Renal pelvis (tissue), 12 donors: ENCODE measurements at places on chromosomes 3 and 15. TPM values are rescaled to one million over a fixed set of nuclear protein-coding genes. Genes with fewer than 3 reads are reported as not detected.

- no peak for DNase-seq
These were observed 2.0 kb downstream of the NPHP3 start for GRCh38 chr3:132720228-132720627.

DNA sequence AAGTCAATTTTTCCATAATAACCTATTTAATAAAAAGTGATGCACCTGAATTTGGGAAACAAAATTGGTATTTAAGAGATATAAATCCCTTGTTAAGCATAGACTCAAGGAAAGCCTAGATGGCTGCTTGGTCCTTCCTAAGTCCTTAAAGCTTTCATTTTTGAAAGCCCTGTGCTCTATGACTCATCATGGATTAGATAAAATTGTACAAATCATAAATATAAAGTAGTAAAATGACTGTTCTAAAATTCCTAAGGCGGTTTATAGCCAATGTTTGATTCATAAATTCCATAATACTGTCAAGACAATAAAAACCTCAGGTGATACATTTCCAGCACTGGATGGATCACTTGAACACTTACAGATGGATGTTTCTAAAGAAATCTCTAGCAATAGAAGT lies 730.8 kb upstream of the EPHA6 start:
- no peak for DNase-seq

The SLC22A14 gene
- 0.36 TPM for polyA plus RNA-seq

DNA sequence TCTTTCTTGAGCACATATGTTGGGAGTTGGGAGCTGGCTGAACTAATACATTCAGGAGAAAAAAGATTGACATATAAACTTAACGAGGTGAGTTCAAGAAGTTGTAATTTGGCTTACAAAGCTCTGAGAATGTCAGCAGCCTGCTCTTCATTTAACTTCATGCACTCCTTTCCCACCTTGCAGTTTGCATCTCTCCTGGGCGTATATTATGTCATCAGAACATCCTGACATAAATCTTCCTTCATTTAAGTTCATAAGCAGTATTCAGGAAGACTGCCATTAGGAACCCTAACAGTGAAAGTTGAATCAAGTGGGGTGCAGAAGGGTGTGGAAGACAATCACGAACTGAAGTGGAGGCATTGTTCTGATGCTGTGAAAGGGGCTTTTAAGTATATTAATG lies 288.1 kb downstream of the ARPP21 start:
- no peak for DNase-seq

DNA sequence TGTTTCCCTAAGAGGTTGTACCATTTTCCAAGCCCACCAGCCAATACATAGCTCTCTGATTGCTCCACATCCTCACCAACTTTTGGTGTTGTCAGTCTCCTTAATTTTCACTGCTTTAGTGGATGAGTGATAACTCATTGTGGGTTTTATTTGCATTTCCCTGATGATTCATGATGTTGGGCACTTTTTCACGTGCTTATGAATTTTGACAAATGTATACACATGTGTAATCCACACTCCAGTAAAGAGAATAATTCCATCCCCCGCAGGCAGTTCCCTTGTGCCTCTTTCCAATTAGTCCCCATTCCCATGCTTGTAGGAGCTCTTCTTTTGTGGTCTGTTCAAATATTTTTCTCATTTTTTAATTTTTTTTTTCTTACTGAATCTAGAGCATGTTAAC lies 52.4 kb downstream of the ANP32A start:
- DNase-seq = no peak

The HYAL2 gene
- polyA plus RNA-seq = 65.4 TPM

- no peak for DNase-seq
These were observed 321.8 kb downstream of the FEZF2 start for GRCh38 chr3:62051506-62051905.

The CLDN18 gene
- polyA plus RNA-seq = 4.1 TPM

The ARL8B gene
- 69.2 TPM for polyA plus RNA-seq

The IL17RE gene
- 17.0 TPM for polyA plus RNA-seq

GRCh38 chr15:92541291-92542200 lies 114.0 kb downstream of the FAM174B start:
- no peak for DNase-seq

DNA sequence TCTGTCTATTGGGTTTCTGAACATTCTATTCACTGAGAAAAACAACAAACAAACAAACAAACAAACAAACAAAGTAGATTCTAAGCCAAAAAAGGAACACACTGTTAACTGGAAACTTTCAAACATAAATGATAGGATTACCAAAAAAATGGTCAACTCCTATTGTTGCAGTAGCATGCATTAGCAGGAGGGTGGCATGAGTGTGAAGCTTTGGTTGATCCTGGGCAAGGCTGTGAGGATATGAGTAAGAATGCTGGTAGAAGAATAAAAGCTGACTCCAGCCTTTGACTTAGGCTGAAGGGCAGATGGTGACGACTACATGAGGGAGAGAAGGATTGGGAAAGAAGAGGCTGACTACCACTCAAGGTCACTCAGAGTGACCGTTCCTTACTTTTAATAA lies 810.3 kb downstream of the VGLL3 start:
- no peak for DNase-seq
